ENCODE measurements at places on chromosomes 7 and 10. TPM values are rescaled to one million over a fixed set of nuclear protein-coding genes. Genes with fewer than 3 reads are reported as not detected.

DNA sequence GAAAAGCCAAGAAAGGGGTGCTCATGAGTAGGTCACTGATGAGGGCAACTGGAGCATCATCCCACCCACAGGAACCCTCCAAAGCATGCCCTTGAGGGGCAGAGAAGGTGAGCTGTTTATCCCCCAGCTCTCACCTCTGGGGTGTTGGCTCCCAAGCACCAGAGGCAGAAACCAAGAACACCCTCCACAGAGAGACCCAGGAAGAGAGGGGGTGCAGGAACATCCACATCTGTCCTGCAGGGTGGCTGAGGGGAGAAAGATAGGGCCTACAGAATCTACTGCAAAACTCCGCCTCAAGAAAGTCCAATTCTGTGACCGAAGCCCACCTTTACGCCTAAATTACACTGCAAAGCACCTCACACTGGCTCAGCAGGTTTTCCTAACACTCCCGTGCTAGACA is 40.1 kb downstream of the GPAM start:
- no peak for DNase-seq

DNA sequence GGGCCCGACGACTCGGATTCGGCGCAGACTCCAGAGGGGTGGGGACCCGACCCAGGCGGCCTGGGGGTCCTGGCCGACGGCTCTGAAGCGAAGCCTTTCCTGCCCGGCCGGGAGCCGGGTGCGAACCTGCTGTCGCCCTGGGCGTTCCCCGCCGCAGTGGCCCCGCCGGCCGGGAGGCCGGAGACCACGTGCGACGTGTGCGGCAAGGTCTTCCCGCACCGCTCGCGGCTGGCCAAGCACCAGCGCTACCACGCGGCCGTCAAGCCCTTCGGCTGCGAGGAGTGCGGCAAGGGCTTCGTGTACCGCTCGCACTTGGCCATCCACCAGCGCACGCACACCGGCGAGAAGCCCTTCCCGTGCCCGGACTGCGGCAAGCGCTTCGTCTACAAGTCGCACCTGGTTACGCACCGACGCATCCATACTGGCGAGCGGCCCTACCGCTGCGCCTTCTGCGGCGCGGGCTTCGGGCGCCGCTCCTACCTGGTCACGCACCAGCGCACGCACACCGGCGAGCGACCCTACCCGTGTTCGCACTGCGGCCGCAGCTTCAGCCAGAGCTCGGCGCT is 15.4 kb downstream of the ZNF316 start:
- DNase-seq: no peak

The GATA3 gene
- 1.4 TPM for total RNA-seq

The TACC2 gene
- 400 TPM for total RNA-seq

The PODXL gene
- total RNA-seq: 67.4 TPM

- DNase-seq: no peak
These were observed 236.4 kb downstream of the DNAJB6 start for GRCh38 chr7:157573244-157573643.

- DNase-seq: no peak
These were observed 83.3 kb upstream of the PAX2 start for GRCh38 chr10:100662067-100662466.
